Activated naive CD8-positive, alpha-beta T cell treated with anti-CD3 and anti-CD28 coated beads, Interleukin-2, amount 50 U/mL, for 16 hours (primary cell): ENCODE measurements at places on chromosomes 7 and 10.

- no peak for DNase-seq
Observed at GRCh38 chr7:42065942-42066341, 171.1 kb downstream of the GLI3 start.

GRCh38 chr10:101030496-101031127 lies 317 bp downstream of the PDZD7 start:
- DNase-seq, result no peak

DNA sequence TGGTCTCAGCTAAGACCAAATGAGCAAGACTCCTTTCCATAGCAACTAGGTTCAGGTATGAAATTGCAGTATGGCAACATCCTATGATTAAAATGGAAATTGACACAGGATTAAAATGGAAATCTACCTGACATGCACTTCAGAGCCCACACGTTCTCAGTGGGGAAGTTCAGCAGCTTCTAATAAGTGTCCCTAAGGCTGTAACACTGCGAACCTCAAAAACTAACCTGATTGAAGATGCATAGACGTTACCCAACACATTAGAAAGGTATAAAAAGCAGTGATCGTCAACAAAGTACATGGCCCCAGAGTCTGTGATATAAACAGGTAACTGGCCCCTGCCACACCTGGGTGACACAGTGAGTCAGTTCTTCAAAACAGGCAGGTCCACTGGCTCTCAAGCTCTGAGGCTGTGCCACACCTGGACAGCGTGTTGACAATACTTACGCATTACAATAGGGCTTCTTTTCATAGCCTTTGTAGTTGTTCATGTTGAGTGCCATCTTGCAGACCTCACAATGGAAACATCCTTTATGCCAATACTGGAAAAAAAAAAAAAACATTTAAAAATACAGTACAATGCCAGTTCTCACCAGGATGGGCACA lies 274.9 kb upstream of the NEBL start:
- DNase-seq, result no peak

DNA sequence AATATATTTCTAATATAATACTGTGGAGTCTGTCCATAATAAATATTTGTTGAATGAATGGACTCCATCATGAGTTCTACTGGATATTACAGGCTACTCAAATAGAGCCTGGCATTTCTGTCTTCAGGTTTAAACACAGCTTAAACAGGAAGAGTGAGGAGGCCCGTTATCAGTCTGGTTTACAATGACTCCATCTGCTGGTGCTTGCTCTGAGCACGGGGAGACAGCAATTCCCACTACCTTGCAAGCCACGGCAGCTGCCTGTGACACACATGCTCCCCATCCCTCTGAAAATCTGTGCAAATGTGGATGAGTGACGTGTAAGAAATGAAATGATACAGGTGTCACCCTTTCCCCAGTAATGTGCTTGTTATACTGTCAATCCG lies 293.5 kb upstream of the IMMP2L start:
- no peak for DNase-seq

DNA sequence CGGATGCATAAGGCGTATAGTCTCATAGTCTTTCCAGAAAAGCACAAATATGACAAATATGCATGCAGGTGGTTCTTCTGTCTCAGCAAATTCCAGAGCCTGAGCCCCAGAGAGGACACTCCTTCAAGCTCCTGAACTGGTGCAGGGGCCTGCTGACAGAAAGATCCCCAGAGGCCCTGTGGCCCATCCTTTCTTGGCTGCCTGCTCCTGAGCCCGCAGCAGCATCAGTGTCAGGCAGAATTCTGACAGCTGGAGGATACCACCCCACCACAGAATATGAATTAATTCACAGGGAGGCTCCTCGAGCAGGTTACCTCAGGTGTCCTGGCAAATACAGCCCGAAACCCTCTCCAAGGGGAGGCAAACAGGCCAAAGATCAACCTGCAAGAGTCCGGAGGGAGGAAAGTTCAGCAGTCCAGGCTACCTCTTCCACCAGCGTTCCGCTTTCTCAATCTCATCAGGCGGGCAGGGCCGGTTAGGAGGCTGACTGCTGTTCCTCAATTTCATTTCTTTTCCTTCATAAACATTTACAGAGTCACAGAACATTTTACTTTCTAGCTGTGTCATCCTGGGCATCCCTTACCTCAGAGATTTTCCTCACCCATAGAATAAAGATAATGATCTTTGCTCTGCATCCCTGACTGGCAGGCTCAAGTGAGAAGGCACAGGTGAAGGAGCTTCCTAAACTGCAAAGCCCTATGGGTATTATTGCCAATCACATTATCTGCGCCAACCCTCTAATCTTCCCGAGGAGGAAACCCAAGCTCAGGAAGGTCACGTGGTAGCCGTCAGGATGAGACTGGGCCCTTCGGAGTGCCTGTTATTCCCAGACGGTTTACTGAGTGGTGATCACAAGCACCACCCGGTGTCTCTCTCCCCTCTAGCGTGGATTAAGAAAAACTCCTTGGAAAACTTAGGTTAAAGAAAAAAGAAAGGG lies 1.4 kb downstream of the DNAJB12 start:
- DNase-seq, result no peak

DNA sequence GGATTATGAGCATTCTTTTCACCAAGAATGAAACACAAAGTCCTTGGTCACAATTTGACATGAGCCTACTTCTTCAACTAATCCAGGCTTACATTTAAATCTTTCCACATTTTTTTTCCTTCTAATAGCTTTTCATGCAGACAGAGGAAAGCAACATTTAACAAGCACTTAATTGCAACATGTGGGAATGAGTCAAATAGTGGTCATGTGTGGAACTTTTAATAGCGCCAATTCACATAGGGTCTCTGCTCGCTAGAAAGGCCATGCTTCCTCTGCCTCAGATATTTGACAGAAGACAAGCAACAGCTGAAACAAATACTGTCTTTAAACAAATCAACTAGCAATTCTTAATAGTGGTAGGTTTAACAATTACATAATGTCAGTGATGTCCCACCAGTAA lies 285.9 kb upstream of the ETV1 start:
- DNase-seq, result no peak

DNA sequence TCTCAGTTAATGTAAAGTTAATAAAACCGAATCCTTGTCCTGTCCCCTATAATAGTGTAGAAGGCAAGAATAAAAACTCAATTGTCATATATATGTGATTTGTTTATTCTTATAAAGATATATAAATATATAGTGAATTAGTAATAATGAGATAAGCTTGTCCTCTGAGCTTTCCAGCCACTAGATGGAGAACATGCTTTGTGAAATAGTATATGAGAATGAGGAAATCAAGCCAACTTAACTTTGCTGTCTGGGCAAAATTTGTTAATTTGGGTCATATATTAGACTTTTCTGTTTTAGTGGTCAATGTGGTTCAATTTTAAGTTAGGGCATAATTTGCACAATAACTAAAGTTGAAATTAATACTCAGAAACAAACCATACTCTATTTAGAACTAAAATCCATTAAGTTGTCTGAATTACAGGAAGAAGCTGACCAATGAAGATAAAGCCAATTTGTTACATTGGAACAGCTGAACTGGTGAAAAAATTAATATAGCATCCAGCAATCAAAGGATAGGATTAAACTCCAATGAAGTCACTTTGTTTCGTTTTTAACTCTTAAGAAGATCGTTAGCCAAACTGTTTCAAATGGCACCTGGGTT lies 595.0 kb downstream of the ARL4A start:
- no peak for DNase-seq

DNA sequence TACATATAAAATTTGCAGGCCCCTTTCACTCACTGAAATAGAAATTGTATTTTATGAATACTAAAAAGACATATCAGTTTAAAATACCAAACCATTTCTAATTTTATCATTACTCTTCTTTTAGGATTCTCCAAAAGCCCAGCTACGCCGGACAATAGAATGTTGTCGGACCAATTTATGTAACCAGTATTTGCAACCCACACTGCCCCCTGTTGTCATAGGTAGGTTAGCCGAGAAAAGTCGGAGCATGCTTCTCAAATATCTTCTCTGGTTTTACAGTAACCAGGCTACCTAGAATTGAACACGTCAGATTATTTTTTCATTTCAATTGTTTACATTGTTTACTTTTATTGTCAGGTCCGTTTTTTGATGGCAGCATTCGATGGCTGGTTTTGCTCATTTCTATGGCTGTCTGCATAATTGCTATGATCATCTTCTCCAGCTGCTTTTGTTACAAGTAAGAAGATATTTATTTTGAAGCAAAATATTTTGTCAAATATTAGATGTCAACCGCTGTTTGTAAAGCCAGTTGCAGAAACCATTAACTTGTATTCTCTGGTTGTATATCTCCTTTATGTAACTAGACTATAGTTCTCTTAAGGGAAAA lies 57.6 kb downstream of the MMRN2 start:
- DNase-seq, result no peak

- DNase-seq, result no peak
Observed at GRCh38 chr10:103551619-103552602, 58.4 kb downstream of the NEURL1 start.

DNA sequence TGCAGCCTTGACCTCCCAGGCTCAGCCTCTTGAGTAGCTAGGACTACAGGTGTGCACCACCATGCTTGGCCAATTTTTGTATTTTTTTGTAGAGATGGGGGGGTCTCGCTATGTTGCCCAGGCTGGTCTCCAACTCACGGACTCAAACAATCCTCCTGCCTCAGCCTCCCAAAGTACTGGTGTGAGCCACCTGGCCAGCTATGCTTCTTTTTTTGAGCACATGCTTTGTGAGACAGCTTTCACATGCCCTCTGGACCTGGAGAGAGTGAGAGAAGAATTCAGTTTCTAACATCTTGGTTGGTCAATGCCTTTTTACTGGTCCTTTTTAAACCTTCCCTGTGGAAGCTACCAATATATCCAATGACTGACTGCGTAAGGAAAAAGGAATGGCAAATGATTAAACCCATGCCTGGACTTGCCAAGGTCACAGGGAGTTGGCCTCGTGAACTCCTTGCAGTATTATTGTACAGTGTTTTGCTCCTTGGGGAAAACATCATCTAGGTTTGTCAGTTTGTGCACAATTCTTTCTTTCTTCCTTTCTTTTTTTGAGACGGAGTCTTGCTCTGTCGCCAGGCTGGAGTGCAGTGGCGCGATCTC lies 6.2 kb upstream of the FOXK1 start:
- DNase-seq, result no peak

DNA sequence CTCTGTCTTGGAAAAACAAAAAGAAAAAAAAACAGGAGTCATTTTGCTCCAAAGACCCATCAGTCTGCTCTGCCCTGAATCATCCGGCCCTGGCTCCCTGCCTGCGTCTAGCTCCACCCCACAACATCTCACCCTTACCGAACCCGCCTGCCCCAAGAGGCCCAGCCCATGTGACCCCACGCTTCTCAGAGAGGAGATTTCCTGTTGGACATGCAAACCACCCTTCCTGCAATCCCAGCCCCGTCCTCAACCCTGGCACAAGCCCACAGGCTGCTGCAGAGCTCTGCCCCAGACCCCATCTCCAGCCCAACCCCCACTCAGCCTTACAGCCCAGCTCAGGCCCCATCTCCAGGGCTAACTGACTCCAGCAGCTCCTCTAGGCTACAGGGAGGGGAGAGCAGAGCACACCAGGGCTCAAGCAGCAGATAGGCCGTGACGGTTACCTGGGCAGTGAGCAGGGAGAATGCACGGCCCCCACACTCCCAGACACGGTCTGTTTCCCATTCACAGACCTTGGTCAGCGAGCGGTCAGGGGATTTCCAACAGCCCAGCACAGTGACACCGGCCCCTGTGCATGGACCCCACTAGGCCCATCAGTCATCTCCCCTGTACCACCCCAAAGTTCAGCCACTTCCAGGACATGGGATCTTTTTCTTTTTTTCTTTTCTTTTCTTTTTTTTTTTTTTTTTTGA lies 69.9 kb upstream of the GTF2I start:
- DNase-seq, result no peak

DNA sequence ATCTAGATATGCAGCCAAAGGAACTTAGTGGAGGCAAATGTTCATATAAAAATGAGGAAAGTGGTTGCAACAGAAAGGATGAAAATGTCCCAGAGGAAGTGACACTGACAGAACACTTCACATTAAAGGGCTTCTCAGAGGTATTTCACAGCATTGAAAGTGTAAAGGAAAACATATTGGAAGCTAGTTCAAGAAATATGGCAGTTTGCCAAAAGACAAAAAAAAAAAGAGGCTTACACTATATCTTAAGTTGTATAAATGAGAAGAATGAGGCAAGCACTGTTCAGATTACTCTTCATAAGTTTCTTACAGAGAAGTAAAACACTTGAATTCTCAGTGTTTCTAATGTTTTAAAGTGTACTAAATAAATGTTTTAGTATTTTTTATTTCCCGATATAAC lies 20.1 kb downstream of the RUNDC3B start:
- no peak for DNase-seq

- no peak for DNase-seq
Observed at GRCh38 chr7:132430861-132431822, 145.1 kb downstream of the PLXNA4 start.
